Bone marrow (tissue), 2 donors: ENCODE measurements at places on chromosomes 2 and 18.

- no peak for DNase-seq
Observed at GRCh38 chr2:186853951-186854350, 5.0 kb upstream of the ZSWIM2 start.

DNA sequence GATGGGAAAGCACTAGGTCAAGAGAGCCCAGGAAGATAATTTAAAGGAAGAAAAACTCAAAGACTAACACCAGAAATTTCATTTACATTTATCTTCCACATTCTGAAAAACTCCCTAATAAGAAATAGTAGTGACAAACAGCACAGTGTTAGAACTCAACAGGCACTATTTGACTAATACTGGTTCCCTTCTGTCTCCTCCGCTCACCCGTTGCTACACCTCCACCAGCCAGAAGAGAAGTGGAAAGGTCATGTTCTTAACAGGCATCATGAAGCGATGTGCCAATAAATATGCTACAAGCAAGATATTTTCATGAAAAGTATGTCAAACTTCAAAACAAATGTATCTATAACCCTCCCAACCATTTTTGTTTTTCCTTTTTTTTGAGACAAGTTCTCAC is 5.7 kb downstream of the ROCK1 start:
- DNase-seq: no peak

DNA sequence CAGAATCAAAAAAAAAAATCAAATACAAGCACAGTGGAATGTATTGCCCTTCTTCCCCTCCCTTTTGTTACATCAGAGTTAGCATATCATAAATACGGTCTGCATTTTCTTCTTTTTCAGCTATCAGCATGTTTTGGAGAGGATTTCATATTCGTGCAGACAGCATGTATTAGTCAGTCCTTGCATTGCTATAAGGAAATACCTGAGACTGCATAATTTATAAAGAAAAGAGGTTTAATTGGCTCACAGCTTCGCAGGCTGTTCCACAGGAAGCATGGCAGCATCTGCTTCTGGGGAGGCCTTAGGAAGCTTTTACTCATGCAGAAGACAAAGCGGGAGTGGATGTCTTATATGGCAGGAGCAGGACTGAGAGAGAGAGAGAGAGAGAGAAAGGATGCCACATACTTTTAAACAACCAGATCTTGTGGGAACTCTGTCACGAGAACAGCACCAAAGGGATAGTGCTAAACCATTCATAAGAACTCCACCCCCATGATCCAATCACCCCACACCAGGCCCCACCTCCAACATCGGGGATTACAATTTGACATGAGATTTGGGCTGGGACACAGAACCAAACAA is 8.9 kb downstream of the IL1B start:
- no peak for DNase-seq

DNA sequence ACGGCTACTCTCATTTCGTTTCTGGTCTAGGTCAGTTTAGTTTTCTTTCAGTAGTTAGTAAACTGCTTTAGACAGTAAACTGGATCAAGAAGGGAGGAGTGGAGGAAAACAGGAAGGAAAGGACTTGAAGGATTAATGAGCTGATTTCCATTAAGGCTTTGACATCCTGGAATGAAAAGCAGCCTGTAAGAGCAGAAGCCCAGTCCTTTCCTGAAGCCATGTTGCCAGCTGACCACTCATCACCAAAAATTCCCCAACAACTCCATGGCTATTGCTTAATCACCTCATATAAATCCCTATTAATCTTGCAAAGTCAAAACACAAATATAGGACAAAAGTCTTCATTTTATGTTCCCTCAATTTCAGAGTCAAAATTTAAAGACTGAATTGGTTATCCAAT is 113.7 kb upstream of the ZFP36L2 start:
- DNase-seq: no peak

DNA sequence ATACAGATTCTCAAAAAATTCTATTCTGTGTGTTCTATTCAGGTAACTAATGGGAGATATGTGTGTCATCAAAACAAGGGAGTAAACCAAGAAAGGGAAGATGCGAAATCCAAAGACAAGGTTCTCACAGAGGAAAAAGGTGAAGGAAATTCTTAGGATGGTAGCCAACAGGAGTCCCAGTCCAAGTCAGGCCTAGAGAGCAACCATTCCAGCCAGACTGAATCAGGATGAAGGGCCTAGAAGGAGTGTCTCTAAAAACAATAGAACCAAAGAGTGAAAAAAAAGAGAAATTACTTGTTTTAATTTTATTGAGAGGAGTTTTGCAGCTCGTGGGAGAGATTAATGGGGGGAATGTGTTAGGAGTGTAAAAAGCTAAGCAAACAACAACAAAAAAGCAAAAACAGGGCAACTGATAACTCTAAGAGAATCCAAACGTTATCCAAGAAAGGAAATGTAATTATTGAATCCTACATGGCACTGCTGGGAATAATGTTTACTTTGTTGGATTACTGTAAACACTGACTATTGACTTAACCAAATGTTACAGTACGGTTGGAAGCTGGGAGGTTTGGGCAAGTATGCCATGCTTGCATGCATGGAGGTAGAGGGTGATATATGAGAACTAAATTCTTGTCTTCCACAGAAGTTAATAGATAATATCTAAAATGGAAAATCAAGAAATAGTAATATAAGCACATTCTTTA is 12.3 kb downstream of the MAP3K20 start:
- DNase-seq: no peak

DNA sequence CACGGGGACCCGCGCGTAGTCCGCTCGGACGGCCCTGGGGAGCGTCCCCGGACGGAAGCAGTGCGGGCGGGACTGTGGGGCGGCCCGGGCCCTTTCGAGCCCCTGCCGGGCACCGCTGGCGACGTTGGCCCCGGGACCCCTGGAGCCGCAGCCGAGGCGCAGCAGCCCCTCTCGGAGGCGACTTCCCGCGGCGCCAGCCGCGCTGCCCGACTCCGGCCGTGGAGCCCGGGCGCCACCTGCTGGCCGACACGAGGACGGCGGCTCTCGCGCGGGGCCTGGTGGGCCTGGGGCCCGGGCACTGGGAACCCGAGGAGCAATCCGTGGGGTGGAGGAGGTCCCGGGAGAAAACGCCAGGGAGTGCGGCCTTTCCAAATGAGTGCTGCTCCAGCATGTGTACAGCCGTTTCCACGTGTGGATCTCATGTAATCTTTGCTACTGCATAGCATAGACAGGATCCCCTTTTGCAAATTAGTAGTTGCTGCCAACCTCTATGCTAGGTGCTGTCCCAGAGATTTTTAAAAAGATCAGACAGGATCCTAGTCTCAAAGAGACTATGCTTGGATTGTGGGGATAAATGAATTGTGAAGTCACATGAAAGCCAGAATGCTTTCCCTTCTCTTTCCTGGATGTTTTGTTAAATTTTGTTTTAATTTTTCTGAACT is 4.0 kb downstream of the ID2 start:
- peak; percentile 70 for DNase-seq

DNA sequence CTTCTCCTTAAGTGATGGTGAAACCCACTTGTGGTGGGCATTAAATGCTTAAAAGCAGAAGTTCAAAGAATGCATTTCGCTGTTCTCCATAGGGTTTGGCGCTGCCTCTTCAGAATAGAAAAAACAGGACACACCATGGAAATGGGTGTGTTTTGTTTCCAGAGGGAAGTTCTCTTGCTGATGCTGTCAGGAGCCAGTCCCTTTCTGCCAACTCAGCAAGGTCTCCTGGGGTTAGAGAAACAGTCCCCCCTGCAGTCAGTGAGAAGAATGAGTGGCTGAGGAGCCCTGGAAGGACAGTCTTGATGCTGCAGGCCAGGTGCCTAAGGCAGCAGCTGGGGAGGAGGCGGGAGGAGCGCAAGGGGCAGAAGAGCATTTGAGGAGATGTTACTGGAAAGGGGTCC is 37.8 kb upstream of the ASAP2 start:
- no peak for DNase-seq

GRCh38 chr2:48944956-48945355 is 189.4 kb upstream of the LHCGR start:
- DNase-seq: no peak

- DNase-seq: no peak
Observed at GRCh38 chr2:144541396-144541795, 21.5 kb upstream of the ZEB2 start.

GRCh38 chr2:200469708-200470211 is 40.1 kb downstream of the KCTD18 start:
- no peak for DNase-seq

GRCh38 chr2:109604597-109604996 is 9.2 kb downstream of the SEPTIN10 start:
- DNase-seq: no peak

DNA sequence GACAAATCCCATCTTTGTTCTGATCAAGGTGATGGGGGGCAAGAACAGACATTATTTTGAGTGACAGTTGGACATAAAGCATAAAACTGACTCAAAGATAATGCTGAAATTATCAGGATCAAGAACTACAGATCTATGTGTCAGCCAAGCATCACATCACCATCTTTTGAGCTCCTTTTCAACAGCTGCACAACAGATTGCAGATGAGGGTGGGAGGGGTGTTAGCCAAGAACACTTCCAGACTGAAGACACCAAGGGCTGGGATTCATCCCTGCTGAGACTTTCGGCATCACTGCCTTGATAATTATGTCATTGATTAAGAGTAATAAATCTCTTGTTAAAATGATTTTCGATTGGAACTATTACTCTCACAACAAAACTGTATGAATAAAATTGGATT is 191.5 kb upstream of the NETO1 start:
- DNase-seq: no peak

GRCh38 chr2:96437512-96437911 is 67.6 kb downstream of the NEURL3 start:
- DNase-seq: no peak

GRCh38 chr2:2291500-2292260 is 39.4 kb downstream of the MYT1L start:
- no peak for DNase-seq

GRCh38 chr2:108235577-108235976 is 4.2 kb upstream of the SULT1C3 start:
- DNase-seq: no peak

GRCh38 chr2:168565512-168565911 is 109.4 kb downstream of the CERS6 start:
- no peak for DNase-seq

DNA sequence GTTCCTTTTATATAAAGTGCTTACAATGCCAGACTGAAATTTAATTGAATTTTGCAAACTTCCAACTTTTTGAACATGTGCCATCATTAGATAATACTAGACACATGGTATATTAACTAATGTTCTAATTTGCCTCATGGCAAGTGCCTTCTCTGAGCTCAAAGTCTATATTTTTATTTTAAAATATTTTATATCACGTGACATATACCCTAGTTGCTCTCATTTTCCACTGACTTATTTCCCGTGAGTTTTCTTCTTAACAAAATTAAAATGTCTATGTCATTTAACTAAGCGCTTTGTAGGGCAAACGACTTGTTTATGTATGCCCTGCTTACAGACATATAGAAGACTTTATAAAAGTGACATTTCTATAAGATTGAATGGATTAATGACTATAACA is 509.6 kb upstream of the SYT4 start:
- no peak for DNase-seq

DNA sequence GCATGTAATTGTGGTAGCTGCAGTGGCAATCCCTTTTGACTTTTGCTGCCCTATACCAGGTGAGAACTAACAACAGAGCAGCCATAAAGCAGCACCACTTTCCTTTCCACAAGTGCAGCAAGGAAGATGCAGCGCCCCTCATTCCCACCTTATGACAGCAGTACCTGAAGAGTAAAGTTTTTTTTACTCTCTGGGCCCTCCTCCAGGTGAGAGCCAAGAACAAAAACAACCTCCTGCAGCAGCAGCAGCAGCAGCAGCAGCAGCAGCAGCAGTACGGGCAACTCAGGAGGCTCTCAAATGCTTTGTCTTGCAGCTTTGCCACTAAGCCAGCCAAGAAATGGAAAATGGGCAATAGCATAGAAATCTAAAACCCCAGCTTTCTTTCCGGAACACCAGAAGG is 397.5 kb downstream of the FIGN start:
- no peak for DNase-seq
